ENCODE measurements at places on chromosomes 6 and 20.

DNA sequence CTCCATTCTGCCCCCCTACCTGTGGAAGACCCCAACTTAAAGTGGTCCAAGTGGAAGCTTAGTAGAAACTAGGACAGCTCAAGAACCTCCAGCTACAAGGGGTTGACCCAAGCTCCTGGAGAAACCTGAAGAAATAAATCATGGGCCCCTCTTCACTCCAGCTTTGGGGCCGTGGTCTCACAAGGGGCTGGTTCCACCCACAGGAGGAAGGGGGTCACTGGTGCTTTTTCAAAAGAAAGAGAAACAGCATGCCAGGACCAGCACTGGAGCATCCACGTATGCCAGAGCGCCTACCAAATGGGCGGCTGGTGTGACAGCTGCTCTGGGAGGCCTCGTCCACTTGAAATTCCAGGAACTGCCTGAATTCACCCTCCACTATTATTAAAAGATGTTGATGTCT, 14.4 kb upstream of the ANKRD60 start:
- no peak for DNase-seq

- DNase-seq: peak; percentile 92
Measured at GRCh38 chr6:144063744-144064401, 31.5 kb downstream of the SF3B5 start.

GRCh38 chr20:8400486-8400885, 268.4 kb downstream of the PLCB1 start:
- DNase-seq: no peak

GRCh38 chr6:149314325-149314905, 3.1 kb upstream of the TAB2 start:
- no peak for DNase-seq

DNA sequence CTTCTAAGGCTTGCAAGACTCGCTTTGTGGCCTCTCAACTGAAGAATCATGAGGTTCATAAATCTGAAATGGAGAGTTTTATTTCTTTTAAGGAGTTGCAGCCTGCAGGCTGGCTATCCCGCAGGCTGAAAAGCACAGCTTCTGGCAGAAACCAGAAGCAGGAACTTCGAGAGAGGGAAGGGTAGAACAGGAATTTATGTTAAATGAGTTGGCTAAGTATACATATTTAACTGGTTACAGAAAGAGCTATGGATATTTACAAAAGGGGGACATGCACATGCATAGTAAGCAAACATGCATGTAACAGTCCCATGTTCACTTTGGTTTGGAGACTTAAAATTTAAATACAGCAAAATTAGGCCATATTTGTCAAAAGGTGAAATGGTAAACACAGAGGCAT, 787.0 kb downstream of the TFAP2A start:
- DNase-seq: no peak

DNA sequence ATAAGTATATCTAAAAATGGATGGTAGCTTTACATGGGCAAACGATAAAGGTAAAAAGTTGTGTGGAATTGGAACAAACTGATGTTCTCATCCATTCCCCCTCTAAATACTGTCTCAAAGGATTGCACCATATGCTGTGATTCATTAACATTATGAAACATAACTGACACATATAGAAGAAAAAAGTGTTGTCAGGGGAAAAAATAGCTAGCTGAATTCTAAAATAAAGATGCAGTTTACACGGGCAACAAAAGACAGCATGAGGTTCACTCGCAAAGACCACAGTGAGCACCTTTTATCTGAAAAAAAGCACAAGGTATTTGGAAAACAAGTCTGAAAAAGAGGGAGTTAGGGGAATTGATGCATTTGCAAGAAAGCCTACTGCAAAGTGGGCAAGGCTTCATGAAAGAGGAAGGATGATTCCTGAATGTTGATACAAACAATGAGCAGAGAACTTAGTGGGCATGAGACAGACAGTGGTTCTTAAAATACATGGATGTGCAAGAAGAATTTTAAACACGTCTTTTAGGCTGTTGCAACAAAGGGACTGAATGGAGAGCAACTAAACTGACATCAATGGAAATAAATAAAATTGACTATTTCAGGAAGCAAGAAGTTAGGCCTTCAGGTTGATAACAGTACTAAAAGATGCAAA, 280.9 kb downstream of the KIF16B start:
- DNase-seq: no peak

DNA sequence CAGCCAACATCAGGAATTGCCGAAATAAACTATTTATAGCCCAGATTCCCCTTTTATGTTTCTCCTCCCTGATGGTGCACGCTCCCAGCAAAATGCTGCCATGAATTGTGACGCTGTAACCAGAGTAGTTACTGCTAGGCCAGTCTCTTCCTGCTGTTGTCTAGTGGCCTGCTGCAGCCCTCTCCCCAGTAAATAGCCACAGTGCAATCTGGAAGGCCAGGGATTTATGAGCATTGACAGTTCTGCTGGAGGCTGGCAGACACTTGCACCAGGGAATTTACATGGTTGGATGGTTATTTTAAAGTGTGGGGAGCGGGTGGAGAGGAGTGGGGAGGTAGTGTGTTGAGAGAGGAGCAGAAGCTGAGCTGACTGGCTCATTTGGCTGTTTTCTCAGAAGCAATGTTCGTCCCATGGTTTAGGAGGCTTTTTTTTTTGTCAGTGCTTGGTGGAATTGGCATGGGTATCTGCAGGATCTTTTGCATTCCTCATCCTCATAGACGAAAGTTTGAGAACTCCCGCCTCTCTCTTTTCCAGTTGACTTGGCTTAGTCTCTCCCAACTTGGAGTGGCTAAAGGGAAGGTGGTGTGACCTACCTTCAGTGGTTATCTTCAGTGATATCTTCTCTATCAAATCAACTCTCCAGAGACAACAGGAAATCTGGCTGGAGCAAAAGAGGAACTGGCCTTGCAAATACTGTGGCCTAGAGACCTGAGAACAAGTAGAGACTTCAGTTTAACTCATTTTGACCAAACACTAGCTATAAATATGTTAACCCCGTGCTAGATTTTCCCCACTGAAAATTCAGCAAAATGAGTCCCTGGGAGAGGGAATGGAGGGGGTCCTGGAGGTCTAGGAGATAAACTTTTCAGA, 99.3 kb upstream of the VSTM2L start:
- DNase-seq: no peak

- DNase-seq: no peak
Measured at GRCh38 chr20:17912916-17913315, 55.7 kb downstream of the SNX5 start.

GRCh38 chr6:125082908-125083683, 70.5 kb upstream of the TPD52L1 start:
- no peak for DNase-seq

DNA sequence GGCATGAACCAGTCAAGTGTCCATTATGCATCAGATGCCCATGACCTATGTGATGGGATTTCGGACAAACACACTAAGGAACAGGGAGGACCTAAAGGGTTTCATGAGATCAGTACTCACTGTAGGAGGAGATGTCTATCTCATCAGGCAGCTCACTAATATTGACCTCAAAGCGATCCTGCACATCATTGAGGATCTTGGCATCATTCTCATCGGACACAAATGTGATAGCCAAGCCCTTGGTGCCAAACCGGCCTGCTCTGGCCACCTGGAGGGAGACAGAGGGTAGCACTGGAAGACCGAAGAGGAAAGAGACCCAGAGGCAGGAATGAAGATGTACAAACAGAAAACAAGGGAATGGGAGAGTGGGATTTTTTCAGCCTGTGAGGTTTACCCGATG, 1.9 kb downstream of the MCCD1 start:
- DNase-seq: no peak

- DNase-seq: peak; percentile 91
Measured at GRCh38 chr6:137904822-137905617, 38.0 kb downstream of the TNFAIP3 start.

DNA sequence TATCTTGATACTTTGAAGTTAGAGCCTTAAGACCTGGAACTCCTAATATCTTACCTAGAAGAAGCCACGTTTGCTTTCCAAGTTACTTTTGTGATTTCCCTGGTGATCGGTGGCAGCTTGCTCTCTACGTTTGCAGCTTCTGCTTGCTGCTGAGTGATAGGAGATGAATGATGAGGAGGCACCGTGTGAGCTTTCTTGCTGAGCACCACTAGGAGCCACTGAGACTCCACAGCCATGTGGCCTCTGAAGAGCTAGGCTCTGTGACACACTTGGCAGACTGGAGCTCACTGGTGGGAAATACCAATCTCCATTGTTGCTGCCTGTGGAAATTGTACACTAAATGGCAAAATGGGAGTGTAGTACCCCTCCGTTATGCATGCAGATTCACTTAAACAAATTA, 161.8 kb downstream of the IBTK start:
- no peak for DNase-seq

- DNase-seq: no peak
Measured at GRCh38 chr6:122143813-122144601, 255.4 kb upstream of the HSF2 start.

DNA sequence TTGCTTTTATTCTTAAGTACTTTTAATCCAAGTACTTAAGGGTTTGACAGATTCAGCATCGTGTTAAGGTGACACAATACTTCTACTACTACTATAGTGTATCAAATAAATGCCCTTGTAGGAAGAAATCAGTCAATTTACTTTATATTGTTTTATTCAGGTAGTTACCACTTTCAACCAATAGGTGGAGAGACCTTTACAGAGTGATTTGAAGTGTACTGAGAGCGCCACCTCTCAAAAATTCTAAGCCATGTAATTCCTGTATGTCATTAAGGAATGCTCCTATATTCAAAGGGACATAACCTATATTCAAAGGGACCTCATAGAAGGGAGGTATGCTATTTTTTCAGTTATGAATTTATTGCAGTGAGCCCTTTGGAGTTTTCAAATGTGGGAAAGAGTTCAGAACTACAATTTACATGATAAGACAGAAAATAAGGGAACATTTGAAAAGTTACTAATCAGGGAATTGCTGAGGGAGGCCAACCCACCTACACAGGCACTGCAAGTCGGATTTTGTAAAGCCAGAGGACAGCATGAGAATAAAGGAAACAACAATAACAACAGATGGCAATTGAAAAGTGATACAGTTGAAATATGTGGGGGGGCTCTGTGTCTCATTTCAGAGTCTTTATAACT, 955.6 kb downstream of the TBC1D32 start:
- DNase-seq: no peak

GRCh38 chr20:13670160-13670559, 31.4 kb upstream of the TASP1 start:
- DNase-seq: no peak

DNA sequence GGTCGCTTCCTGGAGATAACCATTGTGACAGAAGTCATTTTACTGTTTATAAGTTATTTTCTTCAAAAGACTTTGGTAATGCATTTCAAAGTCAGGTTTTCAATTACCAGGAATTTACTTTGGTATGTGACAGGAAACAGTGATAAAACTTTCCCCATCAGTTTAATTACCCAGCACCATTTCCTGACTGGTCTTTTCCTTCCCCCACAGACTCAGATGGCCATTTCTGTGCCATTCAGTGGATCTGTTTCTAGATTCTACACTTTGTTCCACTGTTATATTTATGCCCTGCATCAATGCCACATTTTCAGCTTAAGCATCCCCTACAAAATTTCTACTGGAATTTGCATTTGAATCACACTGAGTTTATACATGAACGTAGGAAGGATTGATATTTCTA, 16.3 kb downstream of the RRBP1 start:
- DNase-seq: no peak

DNA sequence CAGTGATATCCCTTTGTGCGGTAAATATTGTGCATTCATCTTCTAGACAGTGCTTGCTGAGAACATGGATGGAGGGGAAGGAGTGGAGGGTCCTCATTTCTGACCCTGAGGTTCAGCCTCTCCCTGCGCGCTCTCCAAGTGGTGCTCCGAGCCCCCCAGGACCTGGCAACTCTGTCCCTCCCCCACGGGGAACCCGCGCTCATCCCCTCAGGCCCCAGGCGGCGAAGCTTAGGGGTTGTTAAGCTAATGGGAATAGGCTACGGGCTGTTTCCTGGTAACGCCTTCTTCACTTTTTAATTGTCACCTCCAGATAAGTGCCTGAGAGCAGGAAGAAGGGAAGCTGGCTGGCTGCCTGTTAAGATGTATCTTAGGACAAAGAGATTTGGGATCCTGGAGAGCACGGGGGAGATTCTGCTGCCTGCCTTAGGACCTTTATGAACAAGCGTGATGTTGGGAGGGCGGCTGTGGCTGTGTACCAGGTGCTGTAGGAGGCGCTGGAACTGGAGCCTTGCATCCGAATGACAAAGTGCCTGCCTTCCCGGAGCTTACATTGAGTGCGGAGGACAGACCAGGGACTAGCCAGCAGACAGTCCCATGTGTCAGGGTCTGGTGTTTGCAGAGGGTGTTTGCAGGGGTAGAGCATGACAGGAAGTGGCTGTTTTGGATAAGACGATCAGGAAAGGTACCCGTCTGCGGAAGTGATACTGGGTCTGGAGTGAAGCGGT, 11.7 kb downstream of the TSHZ2 start:
- DNase-seq: no peak

- DNase-seq: no peak
Measured at GRCh38 chr6:161694995-161695394, 421.1 kb upstream of the AGPAT4 start.

- DNase-seq: no peak
Measured at GRCh38 chr20:59827138-59828056, 106.0 kb downstream of the SYCP2 start.

DNA sequence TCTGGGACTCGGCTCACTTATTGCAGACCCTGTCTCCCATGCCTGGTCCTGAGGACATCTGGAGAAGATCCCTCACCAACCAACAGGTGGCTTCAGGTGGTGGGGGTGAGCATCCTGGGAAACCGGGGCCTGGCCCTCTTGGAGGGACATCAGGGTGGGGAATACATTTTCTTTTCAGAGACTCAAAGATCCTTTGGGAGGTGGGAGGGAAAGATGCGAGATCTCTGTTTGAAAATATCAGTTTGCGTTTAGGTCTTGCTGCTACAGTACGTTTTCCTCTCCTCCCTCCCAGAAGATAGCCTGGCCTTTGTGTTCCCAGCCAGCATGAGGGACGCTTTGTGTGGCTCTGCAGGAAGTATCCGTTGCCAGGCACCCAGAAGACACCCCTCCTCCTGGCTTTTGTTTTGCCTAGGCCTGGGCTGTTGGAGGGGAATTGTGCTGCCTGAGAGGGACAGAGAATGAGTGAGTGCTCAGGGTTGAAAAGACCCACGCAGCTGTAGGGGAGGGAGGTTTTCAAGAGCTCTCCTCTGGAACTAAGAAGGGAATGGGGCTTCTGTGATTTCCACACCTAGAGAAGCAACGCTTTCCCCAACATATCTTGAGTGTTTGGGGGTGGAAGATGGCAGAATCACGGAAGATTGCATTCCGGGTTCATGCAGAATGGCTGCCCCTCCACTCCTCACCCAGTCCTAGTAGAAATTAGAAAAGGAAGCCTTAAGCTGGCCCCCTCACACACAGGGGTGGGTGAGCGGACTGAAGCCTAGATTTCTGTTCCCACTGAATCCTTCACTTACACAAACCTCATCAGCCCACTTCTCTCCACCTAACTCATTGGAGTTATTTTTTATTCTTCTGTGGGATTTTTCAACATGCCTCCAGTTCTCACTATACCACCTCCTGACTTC, 22.0 kb upstream of the SLC2A12 start:
- DNase-seq: no peak

- DNase-seq: no peak
Measured at GRCh38 chr6:101832371-101832770, 438.9 kb downstream of the GRIK2 start.

- DNase-seq: no peak
Measured at GRCh38 chr20:58557733-58558342, 42.6 kb upstream of the APCDD1L start.
